ENCODE measurements at places on chromosomes 6 and 20. TPM values are rescaled to one million over a fixed set of nuclear protein-coding genes. Genes with fewer than 3 reads are reported as not detected.

ASIP gene
- not detected for total RNA-seq

LIN28B gene
- total RNA-seq, result not detected

DNA sequence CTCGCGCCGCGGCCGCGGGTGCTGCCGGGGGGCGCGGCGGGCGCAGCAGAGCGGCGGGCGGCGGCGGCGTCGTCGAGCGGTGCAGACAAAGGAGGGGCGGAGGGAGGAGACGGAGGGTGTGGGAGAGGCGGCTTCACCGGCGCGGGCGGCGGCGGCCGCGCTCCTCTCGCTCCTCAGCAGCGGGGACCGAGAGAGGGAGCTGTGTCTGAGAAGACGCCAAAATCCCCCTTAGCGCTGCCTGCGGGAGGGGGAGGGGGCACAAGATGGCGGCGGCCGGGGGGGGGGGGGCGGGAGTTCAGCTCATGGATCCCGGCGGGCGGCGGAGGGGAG is 296 bp downstream of the ADNP start:
- DNase-seq, result no peak

- no peak for DNase-seq
These were observed 4.7 kb upstream of the CENPW start for GRCh38 chr6:126335210-126335609.

DNA sequence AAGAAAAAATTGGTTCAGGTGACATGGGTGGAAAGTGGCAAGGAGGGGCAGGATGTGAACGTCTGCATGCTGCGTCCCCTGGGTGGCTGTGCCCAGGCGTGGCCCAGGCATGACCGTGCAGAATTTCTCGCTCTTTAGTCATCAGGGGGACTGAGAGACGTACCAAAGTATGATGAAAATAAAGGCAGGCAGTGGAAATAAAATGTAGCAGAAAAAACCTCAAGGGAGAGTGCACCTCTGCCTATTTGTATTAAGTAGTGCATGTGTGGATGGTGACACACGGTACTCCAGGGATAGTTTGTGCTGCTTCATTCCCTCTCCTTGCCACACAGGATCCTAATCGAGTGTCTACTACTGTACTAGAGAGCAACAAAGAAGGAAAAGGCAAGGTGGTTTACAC is 81.1 kb downstream of the ATP9A start:
- no peak for DNase-seq

GLP1R gene
- total RNA-seq, result not detected

GRCh38 chr6:150689900-150690590 is 90.4 kb downstream of the PLEKHG1 start:
- no peak for DNase-seq

DNA sequence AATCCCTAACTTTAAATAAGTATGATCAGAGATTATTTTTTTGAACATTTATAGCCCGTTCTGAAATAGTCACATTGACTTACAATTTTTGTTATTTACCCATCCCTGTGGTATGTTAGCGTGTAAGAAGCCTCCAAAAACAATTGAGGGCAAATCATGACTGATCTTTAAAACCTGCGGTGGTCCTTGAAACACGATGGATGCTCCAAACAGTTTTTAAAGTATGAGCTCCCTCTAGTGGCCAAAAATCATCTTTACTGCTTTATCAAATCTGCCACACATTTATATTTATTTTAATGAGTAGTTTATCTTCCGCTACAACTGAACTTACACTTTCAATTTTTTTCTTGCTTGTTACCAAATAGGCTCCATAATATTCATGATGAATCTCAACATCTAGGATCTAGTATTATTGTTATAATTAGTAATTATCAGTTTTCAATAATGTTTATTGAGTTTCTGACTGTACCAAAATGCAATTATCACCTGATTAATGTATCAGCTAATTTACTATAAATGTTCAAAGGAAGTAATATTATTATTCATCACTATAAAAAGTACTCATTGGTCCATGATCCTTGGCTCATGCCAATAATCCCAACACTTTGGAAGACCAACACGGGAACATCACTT is 52.2 kb downstream of the MARCKS start:
- DNase-seq, result no peak

- DNase-seq, result no peak
These were observed 115.6 kb upstream of the ADGRF1 start for GRCh38 chr6:47157653-47158219.

DNA sequence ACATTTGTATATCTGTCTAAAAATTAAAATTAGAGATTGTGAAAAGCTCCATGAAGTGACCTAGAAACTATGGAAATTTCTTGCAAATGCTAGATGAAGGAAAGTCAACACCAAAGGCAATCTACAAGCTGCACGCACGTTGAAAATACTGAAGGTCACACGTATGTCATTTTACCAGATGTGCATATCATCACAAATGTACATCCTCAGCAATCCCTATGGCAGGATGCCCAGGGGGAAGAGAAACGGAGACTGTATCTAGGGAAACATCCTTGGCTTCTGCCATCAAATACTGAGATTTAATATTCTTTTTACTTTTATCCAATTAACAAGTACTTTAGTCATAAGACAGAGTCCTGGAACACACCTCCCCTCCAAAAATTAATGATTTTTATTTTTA is 672.0 kb downstream of the RNF144B start:
- no peak for DNase-seq

DNA sequence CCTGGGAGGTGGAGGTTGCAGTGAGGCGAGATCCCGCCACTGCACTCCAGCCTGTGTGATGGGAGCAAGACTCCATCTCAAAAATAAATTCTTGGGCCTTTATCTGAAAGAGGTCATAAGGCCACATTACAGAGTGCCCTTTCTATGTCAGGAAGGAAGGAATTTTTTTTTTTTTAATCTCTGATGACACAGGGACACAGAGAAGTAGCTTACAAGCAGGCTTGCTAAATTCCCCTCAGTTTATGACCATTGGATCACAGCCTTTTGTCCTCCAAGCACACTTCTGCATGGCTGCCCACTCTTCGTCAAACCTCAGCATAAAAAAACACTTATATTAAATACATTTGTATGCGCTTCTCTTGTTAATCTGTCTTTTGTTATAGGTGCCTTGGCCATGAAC is 7.5 kb upstream of the IFNGR1 start:
- DNase-seq, result no peak

DNA sequence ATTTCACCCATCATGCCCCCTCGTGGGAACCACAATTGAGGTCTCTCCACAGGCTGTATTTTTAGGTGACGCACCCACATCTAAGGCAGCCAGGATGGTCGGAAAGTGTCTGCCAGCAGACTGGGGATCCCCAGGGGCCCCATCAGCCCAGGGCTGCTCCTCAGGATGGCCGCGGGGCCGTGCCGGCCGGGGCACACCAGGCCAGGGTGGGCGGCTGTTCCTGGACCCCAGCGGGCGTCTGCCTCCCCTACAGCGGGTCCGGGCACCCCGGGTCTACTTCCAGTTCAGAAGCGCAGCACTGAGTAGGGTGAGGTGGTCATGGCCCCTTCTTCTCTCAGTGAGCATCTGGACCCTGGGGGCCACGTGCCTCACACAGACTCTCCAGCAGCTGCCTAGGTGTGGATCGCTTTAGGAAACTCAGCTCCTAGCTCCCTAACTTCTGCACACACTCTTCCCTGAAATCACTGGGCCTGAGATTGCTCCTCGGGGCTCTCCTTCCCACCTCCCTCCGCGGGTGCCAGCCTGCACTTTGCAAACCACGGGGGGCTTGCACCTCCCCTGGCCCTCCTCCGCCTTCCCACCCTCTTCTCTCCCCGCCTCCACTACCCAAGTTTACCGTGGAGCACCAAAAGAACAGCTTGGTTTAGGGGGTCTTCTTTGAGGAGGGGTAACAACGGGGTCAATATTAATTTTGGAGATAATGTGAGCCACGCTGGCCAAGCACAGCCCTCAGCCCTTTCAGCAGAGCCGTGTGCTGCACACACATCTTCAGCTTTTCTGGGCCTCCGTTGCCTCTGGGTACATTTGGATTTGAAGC is 14.2 kb upstream of the FOXC1 start:
- DNase-seq, result no peak

GRCh38 chr20:32451682-32452461 is 93.7 kb downstream of the ASXL1 start:
- DNase-seq, result no peak

POU5F1 gene
- not detected for total RNA-seq

TTK gene
- total RNA-seq, result not detected

DNA sequence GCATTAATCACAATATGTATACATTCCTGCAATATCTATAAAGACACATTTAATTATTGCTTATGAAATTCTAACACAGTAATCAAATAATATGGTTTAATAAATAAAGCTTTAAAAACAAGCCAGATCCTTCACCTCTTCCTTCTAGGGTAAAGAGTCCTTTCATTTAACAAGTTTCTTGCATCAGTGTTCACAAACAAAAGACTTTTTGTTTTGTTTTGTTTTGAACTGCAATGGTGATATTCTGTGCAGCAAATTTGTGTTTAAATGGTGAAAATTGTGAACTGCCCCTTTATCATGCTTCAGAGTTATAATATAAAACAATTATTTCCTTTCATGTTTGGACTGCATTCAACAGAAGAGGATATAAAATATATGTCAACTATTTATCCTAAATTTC is 177.3 kb downstream of the EPHA7 start:
- DNase-seq, result no peak

GRCh38 chr6:70150521-70150920 is 152.4 kb downstream of the COL9A1 start:
- DNase-seq, result no peak

GDAP1L1 gene
- not detected for total RNA-seq

- DNase-seq, result no peak
These were observed 1.8 kb downstream of the ZNF831 start for GRCh38 chr20:59165396-59165795.

GRCh38 chr20:35171753-35172433 is at the start of gene PROCR:
Gene PROCR (plus strand): TSS chr20:35172072. CDS start chr20:35172155, 83 bp downstream.
- DNase-seq, result peak; percentile 67

KCNK17 gene
- total RNA-seq, result not detected

DNA sequence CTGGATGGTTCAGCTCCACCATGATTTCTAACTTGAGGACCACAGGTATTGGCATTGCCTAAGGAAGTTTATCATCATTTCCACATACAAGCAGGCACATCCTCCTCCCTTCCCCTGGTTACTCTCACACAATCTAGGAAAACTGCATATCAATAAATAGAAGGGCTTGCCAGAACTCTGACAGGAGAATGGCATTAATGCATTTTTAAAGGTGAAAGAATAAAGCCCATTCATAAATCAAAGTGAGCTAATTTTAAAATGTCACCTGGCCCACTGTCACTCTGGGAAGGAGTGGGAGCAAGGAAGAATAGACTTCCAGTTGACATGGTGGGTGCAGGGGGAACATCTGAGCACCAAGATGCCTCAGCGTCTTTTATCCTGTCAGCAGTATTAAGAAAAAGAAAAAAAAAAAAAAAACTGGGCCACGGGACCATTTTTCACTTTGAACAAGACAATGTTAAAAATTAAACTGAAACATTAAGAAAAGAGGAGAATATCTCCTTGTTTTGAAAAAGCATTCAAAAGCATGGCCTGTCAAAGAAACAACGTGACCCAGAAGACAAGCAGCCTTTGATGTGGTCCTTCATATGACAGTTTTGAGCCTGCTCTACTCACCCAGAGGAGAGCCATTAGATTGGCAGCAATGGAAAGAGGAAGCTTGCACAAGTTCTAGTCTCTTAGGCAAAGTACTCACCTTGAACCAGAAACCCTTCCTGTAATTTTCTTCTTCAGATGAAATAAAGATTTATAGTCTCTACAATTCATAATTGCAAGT is 39.3 kb upstream of the SMLR1 start:
- DNase-seq, result no peak

DNA sequence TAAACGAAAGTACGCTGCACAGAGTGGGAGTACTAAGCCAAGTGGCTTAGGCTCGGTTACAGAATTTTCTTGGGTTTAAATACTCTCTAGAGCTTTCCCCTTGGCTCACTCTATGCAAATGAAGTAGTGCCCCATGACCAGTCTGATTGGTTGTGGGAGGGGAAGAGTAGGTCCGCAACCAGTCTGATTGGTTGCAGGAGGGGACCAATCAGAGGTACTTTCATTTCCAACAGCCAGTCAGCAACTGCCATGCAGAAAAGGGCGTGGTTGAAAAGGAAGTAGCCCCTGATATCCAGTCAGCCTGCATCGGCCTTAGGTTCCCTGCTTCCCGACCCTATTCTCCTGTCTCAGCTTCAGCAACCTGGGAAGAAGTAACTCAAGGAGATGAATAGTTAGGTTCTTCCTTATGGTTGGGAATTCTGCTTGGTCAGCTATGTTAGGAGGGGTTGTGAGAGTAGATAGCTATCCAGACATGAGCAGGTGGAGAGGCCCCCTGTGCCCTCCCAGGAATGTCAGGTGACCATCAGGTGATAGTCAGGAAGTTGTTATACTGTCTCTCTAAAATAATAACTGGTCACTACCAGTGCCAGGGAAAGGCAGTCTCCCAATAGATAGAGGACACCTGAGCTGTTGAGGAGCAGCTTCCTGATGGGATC is 57.4 kb downstream of the FARS2 start:
- no peak for DNase-seq

DNA sequence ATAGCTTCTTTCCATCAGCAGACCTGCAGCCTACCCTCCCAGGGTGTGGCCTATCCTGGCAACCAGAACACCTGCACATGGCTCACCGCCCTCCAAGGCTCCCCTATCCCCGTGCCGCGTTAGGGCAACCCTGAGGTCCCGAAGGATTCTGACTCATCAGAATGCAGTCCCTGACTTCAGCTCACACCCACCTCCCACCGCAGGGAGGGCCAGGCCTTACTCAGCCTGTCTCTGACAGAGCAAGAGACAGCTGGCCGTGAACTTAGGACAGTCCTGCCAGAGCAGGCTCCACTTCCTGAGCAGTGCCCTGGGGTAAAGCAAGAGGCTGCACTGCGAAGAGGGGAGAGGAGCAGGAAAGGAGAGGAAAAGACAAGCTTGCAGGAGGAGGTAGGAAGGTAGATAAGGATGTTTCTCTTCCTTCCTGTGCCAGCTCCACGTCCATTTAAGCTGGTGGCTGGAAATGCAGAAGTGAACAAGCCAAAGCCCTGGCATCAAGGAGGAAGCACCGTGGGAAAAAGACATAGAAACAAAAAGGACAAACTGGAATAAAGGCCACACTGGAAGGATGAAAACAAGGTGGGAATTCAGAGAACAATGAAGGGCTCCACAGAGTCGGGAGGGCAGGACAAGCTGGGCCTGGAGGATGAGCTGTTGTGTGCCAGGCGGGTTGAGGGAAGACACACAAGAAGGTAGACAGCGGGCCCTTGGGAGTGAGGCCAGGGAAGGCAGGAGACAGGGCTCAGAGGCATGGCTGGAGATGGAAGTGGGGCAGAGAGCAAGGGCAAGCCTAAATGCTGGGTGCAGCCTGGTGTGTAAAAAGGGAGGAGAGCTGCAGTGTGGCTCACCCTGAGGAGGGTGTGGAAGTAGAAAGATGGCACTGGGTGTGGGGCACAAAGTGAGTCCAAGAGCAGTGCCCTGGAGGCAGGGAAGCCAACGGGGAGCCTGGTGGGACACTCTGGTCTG is 102.7 kb downstream of the SLC23A2 start:
- no peak for DNase-seq

GRCh38 chr6:147922799-147923198 is 414.3 kb downstream of the SAMD5 start:
- no peak for DNase-seq

DNA sequence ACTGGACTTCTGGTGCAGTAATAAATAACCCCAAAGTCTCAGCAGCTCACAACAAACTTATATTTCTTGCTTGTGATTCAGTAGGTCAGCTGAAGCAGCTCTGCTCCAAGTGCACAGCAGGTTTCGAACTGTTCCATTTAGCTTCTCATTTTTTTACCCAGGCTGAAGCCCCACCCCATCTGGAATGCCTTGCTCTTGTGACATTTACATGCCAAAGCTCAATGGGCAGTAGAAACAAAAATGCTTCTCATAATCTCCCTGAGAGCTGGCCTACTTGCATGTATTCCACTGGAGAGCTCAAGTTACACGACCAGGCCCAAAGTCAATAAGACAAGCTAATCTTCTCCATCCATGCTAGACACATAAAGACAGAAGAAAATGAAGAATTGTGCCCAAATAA is 165.2 kb downstream of the HAO1 start:
- DNase-seq, result no peak

WFDC5 gene
- total RNA-seq, result not detected
